CD4-positive, alpha-beta memory T cell (primary cell): ENCODE measurements at places on chromosomes 3 and 15. TPM values are rescaled to one million over a fixed set of nuclear protein-coding genes. Genes with fewer than 3 reads are reported as not detected.

Gene CHST13
- polyA plus RNA-seq, result not detected

Gene TTC21A
- 1.1 TPM for polyA plus RNA-seq

Gene FSTL1
- polyA plus RNA-seq, result not detected

Gene ZNF660
- polyA plus RNA-seq, result 0.09 TPM

DNA sequence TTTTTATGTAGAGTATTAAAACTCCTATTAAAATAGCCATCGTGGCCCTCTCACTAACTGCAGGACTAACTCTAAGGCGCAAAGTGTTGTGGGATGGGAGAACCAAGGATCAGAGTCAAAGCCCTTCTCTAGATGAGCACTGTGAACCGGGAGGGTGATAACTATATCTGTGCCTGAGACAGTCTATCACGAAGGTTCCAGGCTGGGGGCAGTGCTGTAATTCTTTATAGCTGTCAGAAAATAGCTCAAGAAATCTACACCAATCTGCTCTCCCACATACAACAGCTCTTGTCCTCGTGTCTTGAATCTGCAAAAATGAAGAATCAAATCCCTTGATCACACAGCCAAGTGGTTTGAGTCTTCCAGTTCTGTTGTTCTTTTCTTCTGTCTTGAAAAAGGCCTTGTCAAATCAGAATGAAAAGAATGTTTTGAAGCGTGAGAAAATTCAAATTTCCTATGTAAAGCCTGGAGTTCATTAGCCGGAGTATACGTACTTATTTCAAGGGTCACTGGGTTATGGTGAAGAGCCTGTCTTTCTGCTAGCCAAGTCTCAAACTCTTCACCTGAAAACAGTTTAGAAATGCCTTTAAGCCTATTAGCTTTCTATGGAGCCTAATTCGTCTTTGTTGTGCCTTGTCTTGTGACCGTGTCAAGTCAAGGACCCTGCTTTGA, 185.3 kb upstream of the NECTIN3 start:
- DNase-seq, result no peak

GRCh38 chr15:38843051-38843501, 278.5 kb upstream of the RASGRP1 start:
- DNase-seq, result no peak

DNA sequence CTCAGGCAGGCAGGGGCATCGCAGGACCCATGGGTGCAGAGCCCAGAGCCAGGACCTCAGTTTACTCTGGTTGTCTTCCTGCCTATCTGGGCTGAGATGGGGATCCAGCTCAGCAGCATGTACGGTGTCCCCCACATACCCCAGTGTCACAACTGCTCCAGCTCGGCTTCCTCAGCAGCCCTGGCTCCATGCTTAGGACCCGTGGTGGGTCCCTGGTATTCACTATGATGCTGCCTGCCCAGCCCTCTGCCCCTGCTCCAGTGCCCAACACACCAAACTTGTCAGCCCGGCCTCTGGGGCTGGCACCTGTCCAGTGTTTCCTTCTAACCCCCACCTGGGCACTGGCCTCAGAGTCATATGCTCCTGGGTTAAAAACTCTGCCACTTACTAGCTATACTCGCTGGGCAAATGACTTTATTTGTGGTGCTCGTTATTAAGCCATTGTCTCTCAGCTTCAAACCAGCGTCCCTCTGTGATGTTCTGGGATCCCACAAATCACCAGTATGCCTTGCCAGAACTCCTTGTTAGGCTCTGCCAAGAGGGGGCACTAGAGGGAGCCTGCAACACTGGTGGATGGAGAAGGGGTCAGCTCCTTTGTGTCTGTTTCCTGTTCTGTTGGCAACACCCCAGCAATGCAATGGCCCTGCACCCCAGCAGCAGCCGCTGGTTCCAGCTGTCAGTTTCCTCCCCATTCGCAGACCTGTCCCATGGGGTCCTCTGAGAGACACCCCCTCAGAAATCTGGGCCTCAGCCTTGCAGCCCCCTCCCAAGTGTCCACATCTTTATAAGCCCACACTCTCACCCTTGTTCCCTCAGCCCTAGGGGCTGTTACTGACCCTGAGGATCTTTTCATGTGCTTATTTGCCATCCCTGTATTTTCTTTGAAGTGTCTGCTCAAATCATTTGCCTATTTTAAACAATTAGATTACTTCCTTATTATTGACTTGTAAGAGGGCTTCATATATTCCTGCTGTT, 24.1 kb upstream of the MRPS22 start:
- DNase-seq, result no peak

GRCh38 chr15:100988857-100989256, 69.7 kb downstream of the LRRK1 start:
- no peak for DNase-seq

DNA sequence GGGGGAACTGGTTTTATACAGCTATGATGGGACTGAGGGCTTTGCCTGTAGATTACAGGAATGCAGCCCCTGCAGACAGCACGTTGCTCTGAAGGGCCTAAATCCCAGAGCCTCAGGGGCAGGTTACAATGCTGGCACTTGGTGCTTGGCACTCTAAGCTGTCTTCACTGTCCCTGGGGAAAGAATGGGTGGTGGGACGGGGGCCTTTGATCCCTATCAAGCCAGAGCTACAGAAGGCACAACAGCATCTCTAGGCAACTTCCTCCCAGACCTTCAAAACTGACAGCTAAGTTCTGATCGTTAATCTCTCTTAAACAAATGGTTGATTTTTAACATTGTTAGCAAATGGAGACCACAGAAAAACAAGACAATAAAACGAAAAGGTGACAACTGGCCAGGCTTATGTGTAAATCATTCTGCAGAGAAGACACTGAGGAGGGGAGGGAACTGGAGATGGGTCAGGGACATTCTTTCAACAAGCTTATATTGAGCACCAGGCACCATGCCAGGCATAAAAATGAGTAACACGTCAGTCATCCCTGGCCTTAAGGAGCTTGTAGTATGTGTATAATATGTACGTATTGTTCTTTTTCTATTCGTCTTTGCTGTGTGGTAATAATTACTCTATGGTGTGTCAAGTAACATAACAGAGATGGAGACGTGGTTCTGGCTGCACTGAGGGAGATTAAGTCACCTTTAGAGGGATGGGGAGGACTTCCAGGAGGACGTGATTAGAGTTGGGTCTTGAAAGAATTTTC, 49.1 kb downstream of the CA12 start:
- DNase-seq, result no peak

- no peak for DNase-seq
These were observed 48.3 kb downstream of the MEF2A start for GRCh38 chr15:99613887-99614647.

GRCh38 chr3:88032245-88032644, 26.6 kb downstream of the CGGBP1 start:
- DNase-seq, result no peak

- no peak for DNase-seq
These were observed 106.5 kb downstream of the TPRG1 start for GRCh38 chr3:189278221-189278620.

- DNase-seq, result no peak
These were observed 45.4 kb downstream of the CCK start for GRCh38 chr3:42220436-42221121.

Gene ARL8B
- 60.9 TPM for polyA plus RNA-seq

DNA sequence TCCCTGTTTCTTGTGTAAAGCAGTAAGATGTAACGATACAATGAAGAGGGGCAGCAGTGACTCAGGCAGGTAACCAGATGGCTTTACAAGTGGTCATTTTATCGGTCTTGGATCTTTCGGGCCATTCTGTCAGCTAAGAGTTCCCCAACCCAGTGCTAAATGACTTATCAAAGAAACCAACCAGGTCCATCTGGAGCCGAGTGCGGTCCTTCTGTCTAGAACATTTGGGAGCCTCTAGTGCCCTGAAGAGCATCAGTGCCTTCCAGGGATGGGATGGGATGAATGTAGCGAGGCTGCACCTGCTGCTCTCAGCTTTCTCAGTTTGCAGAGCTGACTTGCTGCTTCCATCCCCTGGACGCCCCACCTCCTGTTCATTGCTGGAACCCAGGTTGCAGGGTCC, 131.7 kb upstream of the AGBL1 start:
- no peak for DNase-seq

- no peak for DNase-seq
These were observed 57.7 kb downstream of the PRTG start for GRCh38 chr15:55685286-55685685.

Gene CKMT1B
- polyA plus RNA-seq, result not detected

DNA sequence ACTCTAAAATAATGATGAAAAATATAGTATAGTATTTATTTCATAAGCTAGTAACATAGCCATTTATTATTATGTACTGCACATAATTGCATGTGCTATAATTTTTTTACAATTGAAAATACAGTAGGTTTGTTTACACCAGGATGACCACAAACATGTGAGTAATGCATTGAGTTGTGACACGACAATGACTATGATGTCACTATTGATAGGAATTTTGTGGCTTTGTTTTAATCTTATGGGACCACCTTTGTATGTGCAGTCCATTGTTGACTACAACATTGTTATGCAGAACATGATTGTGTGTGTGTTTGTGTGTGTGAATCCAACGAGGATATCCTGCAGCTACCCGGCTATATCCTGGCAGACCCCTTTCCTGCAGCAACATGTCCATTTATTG, 372.2 kb upstream of the MCTP2 start:
- DNase-seq, result no peak

Gene RBP2
- not detected for polyA plus RNA-seq

Gene MUSTN1
- polyA plus RNA-seq, result not detected
